ENCODE measurements at places on chromosomes 1 and 21.

- H3K4me1 ChIP-seq = peaks cover 57% of the 10 kb centered on the region
- no peaks in the 10 kb centered on the region for H3K27me3 ChIP-seq
- peaks cover 23% of the 10 kb centered on the region for H3K36me3 ChIP-seq
- peak within 1 kb of the TSS; percentile 99 for H3K4me3 ChIP-seq
- peak within 1 kb of the TSS; percentile 94 for H3K27ac ChIP-seq
- peak; percentile 66 for DNase-seq
Measured at GRCh38 chr1:150149271-150150132, at the start of gene PLEKHO1. Gene PLEKHO1 (plus strand): TSS chr1:150149916. CDS start chr1:150150258, 342 bp downstream.

GRCh38 chr1:206508130-206508889, 979 bp downstream of the RASSF5 start:
- no peak overlapping the region for H3K27ac ChIP-seq
- H3K36me3 ChIP-seq = no peaks in the 10 kb centered on the region
- H3K4me3 ChIP-seq = peak overlapping the region; percentile 73

- H3K36me3 ChIP-seq = no peaks in the 10 kb centered on the region
- no peaks in the 10 kb centered on the region for H3K4me1 ChIP-seq
- H3K4me3 ChIP-seq = no peak overlapping the region
- no peak overlapping the region for H3K27ac ChIP-seq
Measured at GRCh38 chr1:221635305-221635704, 106.6 kb downstream of the DUSP10 start.

DNA sequence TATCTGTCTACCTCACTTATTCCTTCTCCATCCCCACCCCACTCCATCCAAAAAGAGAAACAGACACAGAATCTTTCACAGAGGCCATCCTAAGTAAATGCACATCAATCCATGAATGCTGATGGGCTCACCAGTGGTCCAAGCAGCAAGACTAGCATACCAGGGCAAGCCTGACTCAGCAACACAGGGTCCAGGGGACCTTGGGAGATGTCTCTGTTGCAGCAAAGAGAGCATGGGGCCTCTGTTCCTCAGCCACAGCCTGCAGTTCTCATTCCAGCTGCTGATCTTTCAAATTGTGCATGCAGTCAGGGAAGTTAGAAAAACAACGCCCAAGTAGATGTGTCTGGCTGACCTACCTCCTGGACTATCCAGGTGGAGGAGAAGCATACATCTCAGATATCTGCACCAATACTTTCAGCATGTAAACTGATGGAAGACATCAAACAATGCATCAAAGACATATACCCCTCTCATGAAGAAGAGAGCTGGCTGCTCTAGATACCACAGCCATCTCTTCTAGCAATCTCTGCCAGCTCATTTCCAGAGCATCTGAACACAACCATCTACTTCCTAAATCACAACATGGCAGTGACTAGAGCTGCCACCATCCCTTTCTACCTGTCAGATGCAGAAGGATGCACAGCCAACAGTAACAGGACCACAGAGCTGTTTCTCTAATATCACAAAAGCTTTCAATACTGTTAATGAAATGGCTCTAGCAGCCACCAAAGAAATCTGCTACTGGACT, 54.5 kb downstream of the CD34 start:
- H3K27ac ChIP-seq = no peak overlapping the region
- no peak for DNase-seq
- H3K27me3 ChIP-seq = no peaks in the 10 kb centered on the region
- peaks cover 11% of the 10 kb centered on the region for H3K36me3 ChIP-seq

GRCh38 chr1:26378088-26378878, 5.7 kb upstream of the ZNF683 start:
- peaks cover 28% of the 10 kb centered on the region for H3K4me1 ChIP-seq
- H3K27me3 ChIP-seq = no peaks in the 10 kb centered on the region
- peak overlapping the region; percentile 66 for H3K4me3 ChIP-seq
- no peak for DNase-seq
- no peaks in the 10 kb centered on the region for H3K36me3 ChIP-seq

DNA sequence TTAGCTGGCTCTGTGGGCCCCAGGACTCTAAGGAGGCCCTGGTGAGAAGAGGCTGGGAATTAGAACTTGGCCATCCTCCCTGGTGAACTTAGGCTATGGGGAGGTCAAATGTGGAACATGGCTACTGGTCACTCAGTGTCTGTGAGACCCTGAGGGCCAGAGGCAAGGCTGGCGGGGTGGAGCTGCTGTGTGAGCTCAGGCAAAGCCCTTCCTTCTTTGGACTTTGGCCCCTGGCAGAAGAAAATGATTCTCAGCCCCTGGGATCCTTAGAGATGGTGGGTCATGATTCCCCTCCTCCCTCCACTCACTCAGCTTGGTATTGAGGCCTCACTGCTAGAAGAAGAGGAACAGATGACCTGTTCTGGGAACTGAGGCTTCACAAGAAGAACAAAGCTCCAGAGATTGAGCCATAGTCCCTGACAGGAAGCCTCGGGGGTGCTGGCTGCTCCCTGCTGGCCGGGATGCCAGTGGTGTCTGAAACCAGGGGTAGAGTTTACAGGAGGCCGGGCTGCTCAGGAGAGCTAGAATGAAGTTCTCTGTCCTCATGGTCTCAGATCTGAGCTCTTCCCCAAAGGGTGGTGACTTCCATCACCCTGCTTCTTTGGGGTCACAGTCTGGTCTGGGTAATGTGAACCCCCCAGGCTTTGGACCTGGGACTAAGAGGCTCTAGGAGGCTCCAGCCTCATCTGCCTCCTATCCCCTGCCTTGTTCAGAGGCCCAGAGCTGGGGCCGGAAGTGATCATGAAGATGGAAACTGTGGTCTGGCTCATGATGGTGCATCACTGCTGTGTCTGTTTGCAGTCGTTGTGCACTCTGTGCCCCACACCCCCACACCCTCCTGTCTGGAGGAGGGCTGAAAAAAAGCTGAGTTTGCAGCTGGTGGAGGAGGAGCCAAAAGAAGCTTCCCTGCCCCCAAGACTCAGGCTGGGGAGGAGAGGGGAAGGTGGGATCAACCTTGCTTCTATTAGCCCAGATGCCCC, 905 bp downstream of the BTBD19 start:
- peak overlapping the region; percentile 53 for H3K4me3 ChIP-seq
- H3K27me3 ChIP-seq = no peaks in the 10 kb centered on the region
- no peak for DNase-seq
- peak overlapping the region; percentile 97 for H3K27ac ChIP-seq
- peaks cover 48% of the 10 kb centered on the region for H3K4me1 ChIP-seq

DNA sequence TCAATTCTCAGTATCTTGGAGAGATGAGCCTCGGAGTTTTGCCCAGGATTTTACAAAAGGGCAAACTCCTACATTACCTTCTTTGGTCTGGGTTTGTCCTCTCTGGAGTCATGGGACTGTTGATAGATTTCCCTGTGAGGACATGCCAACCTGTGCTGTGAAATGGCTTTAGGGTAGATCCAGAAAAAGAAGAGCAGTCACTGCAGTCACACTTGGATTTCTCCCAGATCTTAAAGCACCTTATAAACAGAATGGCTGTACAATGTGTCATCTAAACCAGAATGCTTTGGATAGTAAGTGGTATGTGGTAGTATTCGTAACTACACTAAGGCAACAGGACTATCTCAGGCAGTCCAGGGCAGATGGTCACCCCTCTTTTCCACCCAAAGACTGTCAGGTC, 1.9 kb upstream of the CSRP1 start:
- peak overlapping the region; percentile 74 for H3K27ac ChIP-seq
- H3K36me3 ChIP-seq = peaks cover under 1% of the 10 kb centered on the region
- H3K4me1 ChIP-seq = peaks cover 29% of the 10 kb centered on the region
- DNase-seq = no peak
- no peak overlapping the region for H3K4me3 ChIP-seq
- H3K27me3 ChIP-seq = no peaks in the 10 kb centered on the region

DNA sequence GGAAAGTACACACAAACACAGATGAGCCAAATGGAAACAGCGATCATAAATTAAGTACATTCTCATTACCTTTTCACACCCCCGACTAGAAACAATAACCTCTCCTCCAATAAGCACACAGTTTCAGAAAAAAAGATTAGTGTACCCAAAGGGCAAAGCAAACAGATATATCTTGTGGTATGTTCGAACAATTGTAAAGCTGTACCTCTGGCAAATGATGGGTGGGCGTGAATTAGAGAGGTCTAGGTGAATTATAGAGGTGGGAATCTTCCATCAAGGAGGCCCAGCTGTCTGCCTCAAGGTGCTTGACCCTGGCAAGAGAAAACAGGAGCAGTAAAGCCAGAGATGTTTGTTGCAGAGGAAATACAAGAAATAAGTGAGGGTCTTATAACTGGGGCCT, 715.3 kb upstream of the NEGR1 start:
- no peaks in the 10 kb centered on the region for H3K36me3 ChIP-seq
- H3K4me3 ChIP-seq = no peak overlapping the region
- no peak overlapping the region for H3K27ac ChIP-seq
- H3K4me1 ChIP-seq = no peaks in the 10 kb centered on the region
- DNase-seq = no peak
